Pulmonary artery endothelial cell (primary cell): ENCODE measurements at places on chromosomes 2 and 18. TPM values are rescaled to one million over a fixed set of nuclear protein-coding genes. Genes with fewer than 3 reads are reported as not detected.

Gene DAW1
- 15.0 and 16.6 TPM in 2 replicates for total RNA-seq

Gene ITPRIPL1
- total RNA-seq: 1.3 and 5.4 TPM in 2 replicates

Gene GNAL
- 0.18 and 0.46 TPM in 2 replicates for total RNA-seq

Gene ZC3H6
- total RNA-seq: 1.8 and 2.7 TPM in 2 replicates

Gene ABCB11
- total RNA-seq: 0.26 and 0.74 TPM in 2 replicates

DNA sequence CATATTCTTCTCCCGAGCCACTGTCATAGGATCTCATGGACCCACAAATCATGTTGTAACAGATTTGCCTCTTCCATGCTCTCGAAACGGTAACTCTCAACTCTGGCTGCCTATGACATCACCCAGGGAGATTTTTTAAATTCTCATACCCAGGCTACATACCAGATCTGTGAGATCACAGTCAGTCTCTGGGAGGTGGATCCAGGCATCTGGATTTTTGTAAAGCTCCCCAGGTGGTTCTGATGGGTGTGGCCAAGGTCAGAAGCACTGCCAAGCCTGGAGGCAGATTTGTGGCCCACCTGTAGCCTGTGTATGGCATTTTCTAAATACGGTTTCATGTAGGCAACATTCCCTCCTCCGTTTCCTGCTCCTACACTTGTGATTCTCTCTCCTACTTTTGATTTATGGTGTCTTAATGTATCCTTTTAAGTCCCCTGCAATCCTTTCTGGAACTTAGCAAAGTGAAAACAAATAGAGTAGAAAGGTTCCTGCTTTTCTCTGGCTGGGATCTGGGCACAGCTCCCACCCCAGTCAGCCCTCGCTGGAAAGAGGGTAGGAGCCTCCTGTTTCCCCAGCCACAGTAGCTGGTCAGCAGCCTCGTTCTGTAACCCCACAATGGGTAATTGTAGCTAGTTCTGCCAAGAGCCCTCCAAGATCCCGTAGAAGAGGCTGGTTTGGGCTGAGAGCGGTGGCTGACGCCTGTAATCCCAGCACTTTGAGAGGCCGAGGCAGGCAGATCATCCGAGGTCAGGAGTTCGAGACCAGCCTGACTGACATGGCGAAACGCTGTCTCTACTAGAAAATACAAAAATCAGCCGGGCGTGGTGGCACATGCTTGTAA is 96.2 kb downstream of the KLHL29 start:
- DNase-seq: no peak

DNA sequence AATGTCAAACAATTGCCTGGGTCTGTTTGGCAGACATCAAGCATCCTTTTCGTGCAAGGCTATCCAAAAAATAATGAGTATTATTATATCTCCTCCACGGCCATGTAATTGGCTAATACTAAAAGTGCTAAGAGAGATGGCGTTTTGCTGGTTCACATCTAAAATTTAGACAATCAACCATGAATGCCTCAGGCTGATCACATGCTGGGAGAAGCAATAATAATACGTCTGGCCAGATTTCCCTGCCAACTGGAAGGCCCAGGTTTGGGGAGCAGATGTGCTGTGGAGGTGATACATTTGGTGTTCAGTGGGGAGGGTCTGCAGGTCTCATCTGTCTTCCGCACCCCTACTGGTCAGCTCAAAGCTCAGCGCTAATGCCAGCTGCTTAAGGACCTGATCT is 60.3 kb upstream of the CREB1 start:
- DNase-seq: no peak

GRCh38 chr2:14480120-14480519 is 152.4 kb upstream of the LRATD1 start:
- no peak for DNase-seq

GRCh38 chr18:5720132-5720531 is 175.2 kb downstream of the TMEM200C start:
- DNase-seq: no peak

- DNase-seq: no peak
Observed at GRCh38 chr2:223537651-223538601, 64.2 kb downstream of the SCG2 start.

DNA sequence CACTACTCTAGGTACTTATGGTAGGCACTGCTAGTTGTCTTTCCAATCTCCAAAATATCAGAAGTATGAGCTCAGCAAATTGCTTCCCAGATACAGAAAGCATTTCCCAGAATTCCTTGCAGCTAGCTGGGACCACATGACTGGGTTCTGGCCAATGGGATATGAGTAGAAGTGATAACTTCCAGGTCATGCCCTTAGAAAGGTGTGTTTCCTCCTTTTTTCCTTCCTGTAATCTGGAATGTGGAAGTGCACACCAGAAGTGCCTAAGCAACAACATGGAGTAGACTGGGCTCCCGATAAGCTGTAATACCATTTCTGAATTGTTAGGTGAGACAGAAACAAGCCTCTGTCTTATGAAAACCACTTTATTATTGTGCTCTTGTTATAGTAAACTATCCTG is 279.8 kb downstream of the ZNF385B start:
- DNase-seq: no peak

DNA sequence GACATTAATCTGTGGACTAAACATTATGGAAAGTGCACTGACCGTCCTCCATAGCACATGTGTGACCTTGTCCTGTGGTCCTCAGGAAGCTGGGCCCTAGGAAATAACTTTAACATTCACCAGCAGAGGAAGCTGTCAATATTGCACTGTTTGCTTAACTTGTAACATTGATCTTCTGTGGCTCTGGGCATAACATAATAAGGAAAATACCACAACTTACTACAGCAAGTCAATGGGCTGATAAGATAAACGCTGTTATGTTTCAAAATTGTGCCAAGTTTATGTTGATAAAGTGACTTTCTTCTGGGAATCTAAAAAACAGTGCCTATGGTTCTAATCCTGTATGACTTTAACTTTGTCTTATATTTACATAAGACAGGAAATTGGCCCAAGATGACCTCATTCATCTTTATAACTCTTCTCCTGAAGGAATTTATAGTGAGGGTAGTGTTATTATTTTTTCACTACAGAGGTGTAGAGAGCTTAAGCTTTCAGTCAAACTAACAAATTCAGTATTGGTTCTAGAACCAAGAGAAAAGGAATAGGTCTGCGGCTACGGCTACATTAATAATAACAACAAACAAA is 113.7 kb upstream of the MAP4K3 start:
- DNase-seq: peak; percentile 17

- DNase-seq: no peak
Observed at GRCh38 chr2:23754970-23755369, 172.0 kb downstream of the ATAD2B start.

GRCh38 chr2:39018638-39019037 is 102.2 kb downstream of the SOS1 start:
- no peak for DNase-seq

DNA sequence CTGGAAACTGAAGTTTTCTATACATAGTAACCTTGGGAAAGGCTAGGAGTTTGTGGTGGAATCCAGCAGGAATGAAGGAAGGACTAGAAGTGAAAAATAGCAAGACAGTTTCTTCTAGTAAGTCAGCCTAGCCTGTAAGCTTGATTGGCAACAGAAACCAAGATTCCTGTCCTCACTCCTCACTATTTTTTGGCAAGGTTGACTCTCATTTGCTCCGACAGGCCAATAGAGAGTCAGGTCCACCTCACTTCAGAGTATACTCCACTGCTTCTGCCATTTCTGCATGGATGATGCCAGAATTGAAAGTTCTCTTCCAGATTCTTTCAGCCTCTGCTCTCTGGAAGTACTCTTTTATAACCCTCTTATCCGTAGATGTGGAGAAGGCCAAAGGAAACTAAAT is 352.4 kb downstream of the ZNF516 start:
- DNase-seq: no peak

DNA sequence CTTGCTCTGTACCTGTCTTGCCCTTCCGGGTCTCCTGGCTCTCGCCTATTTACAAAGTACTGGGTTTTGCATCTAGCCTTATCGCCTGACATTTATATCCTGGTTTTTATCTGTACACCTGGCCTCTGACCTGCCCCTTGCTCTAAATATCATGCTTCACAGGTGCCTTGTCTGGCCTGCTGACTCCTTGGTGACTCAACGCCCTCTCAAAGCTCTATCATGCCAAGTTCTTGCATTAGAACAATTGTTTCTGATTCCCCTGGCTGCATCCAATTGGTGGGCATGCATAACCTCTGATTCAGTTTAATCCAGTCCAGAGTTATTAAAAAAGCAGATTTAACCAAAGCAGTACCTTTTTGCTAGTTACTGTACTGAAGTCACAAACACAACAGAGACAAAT is 113.9 kb upstream of the CCDC68 start:
- no peak for DNase-seq

DNA sequence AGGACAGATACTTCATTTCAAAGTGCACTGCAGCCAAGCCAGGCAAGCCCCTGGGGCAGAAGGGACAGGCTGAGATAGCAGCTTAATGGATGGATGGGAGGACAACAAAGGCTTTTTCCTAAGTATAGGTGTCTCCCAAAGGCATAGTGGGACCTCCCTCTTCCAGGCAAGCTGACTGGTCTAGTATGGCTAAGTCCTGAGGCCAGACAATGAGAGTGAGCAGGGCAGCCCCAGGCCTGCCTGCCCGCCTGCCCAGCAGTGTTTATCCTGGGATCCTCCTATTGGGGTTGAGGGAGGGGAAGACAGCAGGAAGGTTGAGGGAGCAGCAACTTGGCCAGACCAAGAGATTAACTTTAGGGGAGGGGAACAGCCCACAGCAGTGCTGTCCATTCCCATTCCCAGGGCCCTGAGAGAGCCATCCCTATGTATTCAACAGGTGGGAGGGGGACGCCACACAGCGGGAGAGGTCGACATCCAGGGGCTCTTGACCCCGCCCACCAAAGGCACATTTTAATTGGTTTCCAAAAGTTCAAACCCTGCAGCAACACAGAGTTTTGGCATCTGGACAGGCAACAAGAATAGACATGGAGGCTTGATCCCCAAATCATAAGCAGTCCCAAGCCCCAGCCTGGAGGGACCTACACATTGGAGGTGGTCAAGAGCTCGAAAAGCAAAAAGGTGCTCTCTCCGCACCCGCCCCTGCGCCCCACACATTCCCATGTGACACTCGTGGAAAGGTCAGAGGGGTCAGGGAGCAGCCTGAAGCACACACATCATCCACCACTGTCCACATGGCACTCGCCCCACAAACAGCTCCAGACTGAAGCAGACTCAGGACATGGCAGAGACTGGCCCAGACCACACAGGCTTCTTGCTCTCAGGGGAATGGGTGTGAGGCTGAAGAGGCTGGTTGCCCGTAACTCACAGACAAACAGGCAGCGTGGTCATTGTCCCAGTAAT is 2.9 kb upstream of the SFXN5 start:
- DNase-seq: no peak

- DNase-seq: no peak
Observed at GRCh38 chr2:54599326-54599710, 124.1 kb upstream of the EML6 start.

DNA sequence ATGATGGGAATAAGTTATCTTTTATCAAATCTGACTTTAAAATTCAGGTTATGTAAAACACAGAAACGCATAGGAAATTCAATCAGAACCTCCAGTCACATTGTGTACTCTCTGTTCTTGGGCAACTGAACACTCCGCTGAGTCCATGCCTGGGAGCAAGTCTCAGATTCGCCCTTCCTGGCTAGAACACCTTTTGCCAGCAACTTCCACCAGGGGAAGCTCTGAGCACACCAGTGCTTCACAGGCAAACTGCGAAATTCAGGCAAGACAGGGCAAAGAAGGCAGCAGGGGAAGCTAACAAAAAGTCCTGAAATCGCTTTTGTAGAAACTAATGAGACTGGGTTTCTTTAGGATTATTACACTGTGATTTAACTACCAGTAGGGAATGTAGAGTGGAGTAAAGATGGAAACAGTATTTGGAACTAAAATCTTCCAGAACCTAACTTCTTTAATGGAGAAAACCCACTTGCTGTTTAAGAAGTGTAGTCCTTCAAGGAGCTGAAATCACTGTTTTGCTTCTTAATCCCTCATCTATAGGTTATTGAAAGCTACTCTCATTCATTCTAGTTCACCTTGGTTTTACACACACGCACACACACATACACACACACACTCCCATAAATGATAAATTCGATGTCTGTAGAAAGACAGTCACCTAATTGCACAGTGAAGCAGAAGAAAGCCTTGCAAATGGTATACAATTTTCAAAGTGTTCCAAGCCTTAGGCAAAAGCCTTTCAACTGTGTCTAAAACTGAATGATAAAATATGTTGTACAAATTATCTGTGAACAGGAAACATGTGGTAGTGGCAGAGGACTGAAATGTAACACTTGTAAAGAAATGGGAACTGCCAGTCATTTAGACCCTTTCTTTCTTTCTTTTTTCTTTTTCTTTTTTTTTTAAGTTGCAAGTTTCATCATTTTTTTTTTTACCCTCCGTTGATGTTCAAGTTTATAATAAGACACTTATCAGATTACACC is 214.5 kb downstream of the TMEM182 start:
- no peak for DNase-seq

DNA sequence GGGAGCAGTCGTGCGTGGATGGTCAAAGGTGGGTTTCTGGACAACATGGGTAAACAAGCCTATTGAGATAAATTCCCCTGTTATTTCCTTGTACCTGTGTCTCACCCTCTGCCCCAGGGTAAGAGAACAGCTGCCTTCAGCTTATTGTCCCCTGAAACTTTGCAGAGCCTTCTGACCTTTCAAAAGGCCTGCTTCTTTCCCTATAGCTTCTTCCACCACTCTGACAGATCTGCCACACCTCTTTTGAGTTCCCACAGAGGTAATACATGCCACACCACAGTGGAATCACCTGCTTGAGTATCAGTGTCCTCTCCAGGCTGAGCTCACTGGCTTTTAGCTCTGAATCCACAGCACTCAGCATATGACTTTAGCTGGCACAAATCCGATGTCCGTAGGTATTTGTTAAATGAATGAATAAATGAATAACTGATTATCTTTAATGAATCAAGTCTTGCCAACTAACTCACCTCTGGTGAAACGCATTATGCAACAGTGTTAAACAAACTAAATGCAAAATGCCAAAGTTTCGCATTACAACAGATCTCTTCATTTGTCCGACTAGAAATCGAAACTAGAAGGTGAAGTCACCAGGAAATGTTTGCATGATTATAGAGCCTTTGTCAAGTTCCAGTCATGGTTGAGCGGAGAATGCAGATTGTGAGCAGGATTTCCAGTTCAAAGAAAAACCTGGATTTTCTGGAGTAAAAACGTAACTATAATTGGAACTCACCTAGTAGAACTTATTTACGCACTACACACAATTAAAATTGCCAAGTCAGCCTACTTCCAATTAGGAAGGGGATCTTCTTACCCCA is 16.4 kb downstream of the DYNAP start:
- DNase-seq: no peak

DNA sequence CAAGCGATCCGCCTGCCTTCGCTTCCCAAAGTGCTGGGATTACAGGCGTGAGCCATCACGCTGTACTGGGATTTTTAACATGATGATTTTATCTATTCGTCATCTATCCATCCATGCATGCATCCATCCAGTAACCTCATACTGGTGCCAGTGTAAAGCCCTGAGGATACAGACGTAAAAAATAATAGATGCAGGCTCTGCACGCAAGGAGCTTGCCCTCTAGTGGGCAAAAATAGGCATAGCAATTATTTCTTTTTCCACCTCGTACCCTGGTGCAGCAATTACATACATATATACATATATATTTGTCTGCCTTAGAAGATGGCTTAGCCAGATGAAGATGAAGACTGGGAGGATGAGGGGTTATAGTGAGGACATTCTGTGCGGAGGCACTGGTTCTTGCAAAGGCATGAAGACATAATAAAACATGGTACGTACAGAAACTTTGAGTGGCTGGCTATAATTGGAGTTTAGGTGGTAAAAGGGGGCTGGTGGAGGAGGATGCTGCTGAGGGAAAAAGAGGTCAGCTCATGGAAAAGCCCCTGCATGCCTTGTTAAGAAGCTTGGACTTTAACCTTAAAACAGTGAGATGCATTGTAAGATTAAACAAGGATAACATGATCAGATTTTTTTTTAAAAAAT is 19.6 kb upstream of the RPIA start:
- DNase-seq: no peak

- no peak for DNase-seq
Observed at GRCh38 chr2:144430722-144431391, 89.1 kb downstream of the ZEB2 start.
